ENCODE measurements at places on chromosomes 7 and 10.

- peak; percentile 55 for DNase-seq
Measured at GRCh38 chr7:39271402-39271801, 293.7 kb downstream of the POU6F2 start.

DNA sequence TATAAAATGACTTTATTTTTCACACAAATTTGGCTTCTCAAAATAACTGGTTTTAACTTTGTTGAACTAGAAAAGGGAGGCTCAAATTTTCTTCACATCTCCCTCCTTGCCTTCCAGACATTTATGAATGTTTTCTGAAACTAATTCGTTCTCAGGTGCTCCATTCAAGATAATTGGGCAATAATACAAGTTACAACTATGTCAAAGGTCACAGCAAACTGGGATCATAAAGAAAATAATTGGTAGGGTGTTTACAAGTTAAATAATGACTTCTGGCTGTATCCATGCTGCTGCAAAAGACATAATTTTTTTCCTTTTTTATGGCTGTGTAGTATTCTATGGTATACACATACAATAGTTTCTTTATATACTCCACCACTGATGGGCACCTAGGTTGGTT is 75.3 kb downstream of the MINPP1 start:
- no peak for DNase-seq

DNA sequence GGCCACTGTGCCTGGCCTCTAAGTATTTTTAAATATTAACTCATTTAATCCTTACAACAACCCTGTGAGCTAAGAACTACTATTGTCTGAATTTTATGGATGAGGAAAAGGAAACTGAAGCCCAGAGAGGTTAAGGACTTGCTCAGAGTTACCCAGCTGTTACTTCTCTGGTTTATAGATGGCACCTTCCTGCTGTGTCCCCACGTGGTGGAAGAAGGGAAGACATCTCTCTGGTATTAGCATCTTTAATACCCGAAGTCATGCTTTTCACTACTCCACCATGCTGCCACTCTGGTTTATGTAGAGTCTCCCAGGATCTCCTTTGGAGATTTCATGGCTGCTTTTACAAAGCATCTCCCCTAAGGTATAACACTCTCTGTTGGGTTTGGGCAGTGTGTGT is 105.5 kb upstream of the MKLN1 start:
- no peak for DNase-seq

GRCh38 chr7:33073243-33073642 is 10.7 kb upstream of the NT5C3A start:
- no peak for DNase-seq

- no peak for DNase-seq
Measured at GRCh38 chr7:25611196-25611595, 382.9 kb upstream of the NPVF start.

GRCh38 chr7:139635526-139636302 is 112.2 kb downstream of the CLEC2L start:
- no peak for DNase-seq

DNA sequence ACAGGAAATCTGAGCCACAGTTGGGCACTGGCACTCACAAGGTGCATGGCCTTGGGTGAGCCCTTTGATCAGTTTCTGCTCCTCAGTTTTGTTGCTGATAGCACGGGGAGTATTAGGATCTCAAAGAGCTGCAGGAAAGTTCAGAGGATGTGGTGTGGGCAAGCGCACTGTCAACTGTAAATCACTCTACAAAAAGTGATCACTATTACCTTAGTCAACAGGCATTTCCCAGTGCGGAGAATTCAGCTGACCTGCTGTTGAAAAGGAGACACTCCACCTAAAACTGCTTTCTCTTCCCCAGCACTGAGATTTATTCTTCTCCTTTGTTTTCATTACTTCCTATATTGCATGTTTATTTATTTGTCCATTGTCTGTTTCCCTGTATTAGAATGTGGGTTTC is 331.0 kb downstream of the PRPF18 start:
- no peak for DNase-seq

GRCh38 chr7:76155938-76156337 is 45.8 kb upstream of the SRRM3 start:
- DNase-seq, result peak; percentile 39

- no peak for DNase-seq
Measured at GRCh38 chr10:102479651-102480050, 22.9 kb downstream of the ACTR1A start.

DNA sequence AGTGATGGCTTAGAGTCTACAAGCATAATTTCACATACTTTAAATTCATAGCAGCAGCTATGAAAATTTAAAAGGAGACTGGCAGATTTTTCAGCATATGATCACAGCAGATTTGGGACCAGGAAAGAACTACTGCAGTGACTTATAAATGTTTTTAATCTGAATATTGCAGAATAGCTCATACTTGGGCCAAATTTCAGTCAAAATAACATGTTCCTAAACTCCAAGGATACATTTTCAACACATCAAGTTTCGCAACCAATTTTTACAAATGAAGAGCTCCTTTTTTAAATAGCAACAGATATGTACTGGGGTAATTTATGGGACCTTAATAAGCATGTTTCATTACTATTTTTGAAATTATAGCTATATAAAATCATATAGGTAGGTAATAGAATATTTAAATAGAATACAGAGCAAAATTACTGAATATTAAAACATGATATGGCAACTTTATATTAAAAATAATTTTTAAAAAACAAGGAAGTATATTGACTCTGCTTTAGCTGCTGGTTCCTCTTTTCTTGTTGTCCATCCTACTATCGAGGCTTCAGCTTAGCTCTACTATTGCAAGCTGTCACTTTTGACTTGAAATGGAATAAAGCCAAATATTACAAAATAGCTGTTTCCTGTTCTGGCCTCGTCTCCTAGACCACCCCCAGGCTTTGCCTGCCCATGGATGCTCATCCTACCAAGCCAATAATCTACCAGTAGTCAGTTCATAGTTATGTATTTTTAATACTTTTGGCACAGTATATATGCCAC is 123.1 kb downstream of the NRBF2 start:
- DNase-seq, result peak; percentile 41

GRCh38 chr7:136693166-136694119 is 175.0 kb upstream of the CHRM2 start:
- no peak for DNase-seq

DNA sequence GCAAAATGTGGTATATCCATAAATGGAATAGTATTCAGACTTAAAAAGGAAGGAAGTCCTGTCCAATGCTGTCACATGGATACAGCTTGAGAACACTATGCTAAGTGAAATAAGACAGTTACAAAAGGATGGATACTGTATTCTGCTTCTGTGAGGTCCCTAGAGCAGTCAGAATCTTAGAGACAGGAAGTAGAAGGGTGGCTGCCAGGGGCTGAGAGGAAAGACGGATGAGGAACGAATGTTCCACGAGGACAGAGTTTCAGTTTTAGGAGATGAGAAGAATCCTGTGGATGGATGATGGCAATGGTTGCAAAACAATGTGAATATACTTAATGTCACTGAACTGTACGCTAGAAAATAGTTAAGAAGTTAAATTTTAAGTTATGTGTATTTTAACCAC is 3.8 kb downstream of the PRKCQ start:
- no peak for DNase-seq

- peak; percentile 85 for DNase-seq
Measured at GRCh38 chr7:101882005-101882421, 64.6 kb downstream of the CUX1 start.

- no peak for DNase-seq
Measured at GRCh38 chr7:88223265-88223664, 3.4 kb upstream of the SRI start.

DNA sequence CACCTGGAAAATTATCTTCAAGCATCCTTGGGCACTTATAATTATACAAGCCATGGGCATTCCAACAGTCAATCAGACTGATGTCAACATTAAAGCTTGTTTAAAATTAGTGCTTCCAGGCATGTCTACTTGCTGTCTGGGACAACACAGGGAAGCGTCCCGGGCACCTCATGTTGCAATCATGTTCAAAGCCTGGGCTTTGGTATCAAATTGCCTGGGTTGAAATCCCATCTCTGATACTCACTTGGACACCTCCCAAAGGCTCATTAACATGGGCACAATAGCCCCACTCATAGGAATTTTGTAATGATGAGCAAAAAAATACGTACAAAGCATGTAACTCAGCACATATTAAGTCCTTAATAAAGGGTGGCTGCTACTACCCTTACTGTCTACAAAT is 14.4 kb downstream of the AIFM2 start:
- no peak for DNase-seq

- DNase-seq, result no peak
Measured at GRCh38 chr10:96236090-96236478, 35.3 kb downstream of the BLNK start.

DNA sequence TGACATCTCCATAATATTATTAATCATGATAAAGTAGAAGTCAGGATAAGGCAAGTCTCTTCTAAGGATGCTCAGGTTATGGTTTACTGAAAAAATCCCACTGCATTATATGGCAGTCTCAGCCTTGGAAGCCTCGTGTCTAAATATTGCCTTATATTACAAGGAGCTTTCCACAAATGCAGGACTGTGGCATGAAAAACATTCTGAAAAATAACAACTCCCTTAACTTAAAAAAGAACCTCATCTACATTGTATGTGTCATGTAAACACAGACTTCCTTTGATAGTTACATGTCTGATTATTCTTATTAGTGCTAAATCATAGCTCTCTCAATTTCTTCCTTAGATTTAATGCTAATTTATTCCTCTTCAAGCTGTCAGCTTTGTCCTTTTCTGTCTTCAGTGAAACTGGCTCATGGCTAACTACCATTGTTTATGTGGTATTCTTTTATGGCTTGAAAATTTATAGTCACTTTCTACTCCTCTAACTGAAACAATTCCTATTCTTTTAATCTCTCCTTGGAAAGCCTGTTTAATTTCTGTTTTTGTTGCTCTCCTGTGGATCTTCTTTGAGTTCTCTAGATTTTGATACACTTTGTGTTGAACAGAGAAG is 156.1 kb downstream of the KIF20B start:
- no peak for DNase-seq

DNA sequence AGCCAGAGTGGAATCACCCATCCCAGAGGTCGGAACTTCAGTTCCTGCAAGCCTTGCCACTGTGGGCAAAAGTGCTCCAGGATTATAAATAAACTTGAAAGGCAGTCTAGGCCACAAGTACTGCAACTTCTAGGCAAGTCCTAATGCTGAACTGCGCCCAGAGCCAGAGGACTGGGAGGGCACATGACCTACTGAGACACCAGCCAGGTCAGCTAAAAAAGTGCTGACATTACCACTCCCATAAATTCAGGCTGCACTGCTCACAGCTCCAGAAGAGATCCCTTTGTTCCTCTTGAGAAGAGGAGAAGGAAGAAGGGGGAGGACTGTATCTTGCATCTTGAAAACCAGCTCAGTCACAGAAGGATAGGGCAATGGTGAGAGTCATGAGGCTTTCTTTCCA is 1084.1 kb upstream of the PHF14 start:
- DNase-seq, result no peak

- DNase-seq, result no peak
Measured at GRCh38 chr10:24681572-24682088, 42.1 kb downstream of the ARHGAP21 start.

- DNase-seq, result no peak
Measured at GRCh38 chr10:60399328-60399727, 9.7 kb upstream of the ANK3 start.

GRCh38 chr7:94022550-94022949 is 18.4 kb upstream of the BET1 start:
- no peak for DNase-seq

- DNase-seq, result no peak
Measured at GRCh38 chr10:29403208-29403607, 114.3 kb downstream of the LYZL1 start.

GRCh38 chr7:90568213-90568612 is 27.9 kb upstream of the CDK14 start:
- DNase-seq, result no peak

GRCh38 chr7:92872701-92873100 is 36.3 kb upstream of the CDK6 start:
- peak; percentile 38 for DNase-seq

DNA sequence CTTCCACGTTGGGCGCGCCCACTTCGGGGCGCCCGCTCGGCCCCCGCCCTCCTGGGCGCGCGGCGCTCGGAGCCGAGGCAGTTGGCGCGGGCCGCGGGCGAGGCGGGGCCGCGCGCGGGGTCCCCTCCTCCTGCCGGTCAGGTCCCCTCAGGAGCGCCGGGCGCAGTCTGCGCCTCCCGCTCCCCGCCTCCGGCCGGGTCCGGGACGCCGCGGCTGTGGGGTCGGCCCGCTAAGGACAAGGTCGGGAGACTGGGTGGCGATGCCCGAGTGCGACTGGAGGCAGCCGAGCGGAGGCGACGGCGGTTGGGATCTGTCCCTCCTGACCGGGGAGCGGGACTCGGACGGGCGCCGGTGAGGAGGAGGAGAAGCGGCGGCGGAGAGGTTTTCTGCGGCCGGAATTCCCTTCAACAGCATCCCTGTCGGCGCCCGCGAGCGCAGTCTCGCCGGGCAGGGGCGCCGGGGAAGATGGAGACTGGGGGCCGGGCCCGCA is at the start of gene ATRNL1:
ATRNL1 (plus strand) TSS at position 80 of the 490 bp plus-strand sequence; CDS start at position 466, 386 bp downstream.
- peak; percentile 11 for DNase-seq

DNA sequence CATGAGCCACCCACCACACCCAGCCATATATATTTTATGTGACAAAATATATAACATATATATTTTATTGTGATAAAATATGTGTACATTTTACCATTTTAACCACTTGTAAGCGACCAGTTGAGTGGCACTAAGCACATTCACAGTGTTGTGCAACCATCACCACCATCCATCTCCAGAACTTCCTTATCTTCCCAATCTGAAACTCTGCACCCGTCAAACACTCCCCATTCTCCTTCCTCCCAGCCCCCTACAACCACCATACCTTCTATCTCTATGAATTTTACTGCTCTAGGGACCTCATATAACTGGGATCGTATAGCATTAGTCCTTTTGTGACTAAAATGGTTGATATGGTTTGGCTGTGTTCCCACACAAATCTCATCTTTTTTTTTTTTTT is 20.8 kb upstream of the CYTH3 start:
- no peak for DNase-seq

- no peak for DNase-seq
Measured at GRCh38 chr7:156703773-156704482, 63.4 kb downstream of the RNF32 start.

DNA sequence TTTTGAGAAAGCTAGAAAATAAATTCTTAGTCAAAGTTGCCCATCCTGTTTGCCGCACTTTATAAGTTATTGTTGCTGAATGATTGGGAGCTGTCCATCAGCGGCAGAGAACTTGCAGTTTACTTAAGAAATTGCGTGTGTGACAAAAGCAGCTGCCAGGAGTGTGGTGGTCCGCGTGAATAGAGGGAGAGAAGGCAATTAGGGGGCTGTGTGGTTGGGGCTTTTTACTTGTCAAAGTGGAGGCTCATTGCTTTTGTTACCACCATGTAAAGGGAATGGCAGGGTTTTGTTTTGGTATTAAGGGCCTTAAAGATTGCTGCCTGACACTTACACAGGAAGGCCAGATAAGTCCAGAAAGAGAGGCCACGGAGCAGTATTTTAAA is 177.8 kb downstream of the TCF7L2 start:
- no peak for DNase-seq

GRCh38 chr7:78747592-78747991 is 705.9 kb downstream of the MAGI2 start:
- DNase-seq, result no peak

- DNase-seq, result no peak
Measured at GRCh38 chr10:101901340-101901739, 57.7 kb upstream of the KCNIP2 start.
